ENCODE measurements at places on chromosomes 6 and 20. TPM values are rescaled to one million over a fixed set of nuclear protein-coding genes. Genes with fewer than 3 reads are reported as not detected.

ID4 gene
- total RNA-seq, result 111 TPM

PDE7B gene
- 6.9 TPM for total RNA-seq

SSR1 gene
- 125 TPM for total RNA-seq

INSM1 gene
- total RNA-seq, result not detected

OR10C1 gene
- total RNA-seq, result not detected

HLA-A gene
- total RNA-seq, result 468 TPM

- H3K27ac ChIP-seq, result no peak overlapping the region
- DNase-seq, result no peak
- no peak overlapping the region for H3K4me3 ChIP-seq
- no peaks in the 10 kb centered on the region for H3K27me3 ChIP-seq
- H3K4me1 ChIP-seq, result no peaks in the 10 kb centered on the region
- H3K36me3 ChIP-seq, result no peaks in the 10 kb centered on the region
Measured at GRCh38 chr20:58330687-58331086, 21.2 kb downstream of the RAB22A start.

DNA sequence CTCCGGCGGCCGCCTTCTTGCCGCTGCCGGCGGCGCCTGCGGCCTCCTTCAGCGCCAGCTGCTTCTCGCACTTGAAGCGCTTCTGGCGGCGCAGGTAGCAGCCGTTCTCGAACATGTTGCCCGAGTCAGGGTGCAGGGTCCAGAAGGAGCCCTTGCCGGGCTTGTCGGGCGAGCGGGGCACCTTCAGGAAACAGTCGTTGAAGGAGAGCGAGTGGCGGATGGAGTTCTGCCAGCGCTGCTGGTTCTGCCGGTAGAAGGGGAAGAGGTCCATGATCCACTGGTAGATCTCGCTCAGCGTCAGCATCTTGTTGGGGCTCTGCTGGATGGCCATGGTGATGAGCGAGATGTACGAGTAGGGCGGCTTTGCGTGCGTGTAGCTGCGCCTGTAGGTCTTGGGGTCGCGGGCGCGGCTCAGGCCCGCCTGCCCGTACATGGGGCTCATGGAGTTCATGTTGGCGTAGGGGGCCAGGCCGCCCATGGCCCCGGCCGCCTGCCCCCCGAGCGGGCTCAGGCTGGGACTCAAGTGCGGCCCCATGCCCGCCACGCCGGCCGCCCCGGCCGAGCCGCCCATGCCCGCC, 1.9 kb downstream of the FOXA2 start:
- DNase-seq, result no peak
- H3K27me3 ChIP-seq, result peaks cover 2% of the 10 kb centered on the region
- no peak overlapping the region for H3K27ac ChIP-seq

DNA sequence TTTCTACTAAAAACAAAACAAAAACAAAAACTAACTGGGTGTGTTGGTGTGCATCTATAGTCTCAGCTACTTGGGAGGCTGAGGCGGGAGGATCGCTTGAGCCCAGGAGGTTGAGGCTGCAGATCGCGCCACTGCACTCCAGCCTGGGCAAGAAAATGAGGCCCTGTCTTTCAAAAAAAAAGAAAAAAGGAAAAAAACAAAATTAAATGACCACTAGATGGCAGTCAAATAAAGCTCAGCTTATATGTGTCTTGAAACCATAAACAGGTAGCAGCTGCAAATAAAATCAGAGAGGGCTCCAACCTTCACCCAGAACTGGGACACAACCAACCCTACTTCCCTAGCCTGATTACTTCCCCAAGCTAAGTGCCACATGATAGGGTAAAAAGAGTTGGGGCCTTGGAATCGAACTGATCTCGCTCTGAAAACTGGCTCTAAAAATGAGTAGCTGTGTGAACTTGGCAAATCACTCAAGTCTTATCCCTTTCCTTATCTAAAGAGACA, 67.1 kb upstream of the ADGRF4 start:
- no peak overlapping the region for H3K4me3 ChIP-seq
- no peaks in the 10 kb centered on the region for H3K27me3 ChIP-seq
- H3K27ac ChIP-seq, result no peak overlapping the region
- no peaks in the 10 kb centered on the region for H3K36me3 ChIP-seq

- no peak overlapping the region for H3K4me3 ChIP-seq
- no peak for DNase-seq
- no peak overlapping the region for H3K27ac ChIP-seq
- H3K27me3 ChIP-seq, result no peaks in the 10 kb centered on the region
Measured at GRCh38 chr20:45067558-45067957, 33.4 kb downstream of the KCNS1 start.

DNA sequence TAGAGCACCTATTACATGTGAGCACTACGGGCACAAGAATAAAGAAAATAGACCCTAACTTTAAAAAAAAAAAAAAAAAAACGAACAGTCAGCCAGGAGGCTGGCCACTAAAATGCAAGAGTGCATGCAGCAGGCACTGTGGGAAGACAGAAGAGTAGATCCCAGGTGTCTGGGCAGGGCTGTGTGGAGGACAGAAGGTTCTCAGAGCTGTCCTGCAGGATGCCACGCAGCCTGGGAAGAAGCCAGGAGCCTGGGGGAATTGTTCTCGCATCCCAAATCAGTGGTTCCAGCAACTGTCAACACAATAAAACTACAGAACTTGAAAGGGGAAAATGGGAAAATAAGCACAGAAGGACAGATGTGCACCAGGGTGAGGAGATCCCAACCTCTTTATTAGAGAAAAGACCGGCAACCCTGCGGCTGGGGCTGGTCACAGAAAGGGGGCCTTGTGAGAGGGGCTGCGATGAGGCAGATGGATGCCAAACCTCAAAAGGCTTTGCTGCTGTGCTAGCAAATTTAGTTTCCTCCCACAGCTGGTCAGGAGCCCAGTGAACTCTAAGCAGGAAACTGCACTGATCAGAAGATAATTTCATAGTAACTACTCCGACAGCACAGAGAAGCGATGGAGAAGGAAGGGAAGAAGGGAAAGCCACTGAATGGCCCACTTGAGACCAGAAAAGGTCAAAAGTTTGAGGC, 30.9 kb downstream of the MAP3K5 start:
- H3K4me3 ChIP-seq, result peak overlapping the region; percentile 10
- no peaks in the 10 kb centered on the region for H3K36me3 ChIP-seq
- peaks cover 20% of the 10 kb centered on the region for H3K4me1 ChIP-seq
- H3K27ac ChIP-seq, result peak overlapping the region; percentile 53
- DNase-seq, result no peak
- H3K27me3 ChIP-seq, result no peaks in the 10 kb centered on the region

DNA sequence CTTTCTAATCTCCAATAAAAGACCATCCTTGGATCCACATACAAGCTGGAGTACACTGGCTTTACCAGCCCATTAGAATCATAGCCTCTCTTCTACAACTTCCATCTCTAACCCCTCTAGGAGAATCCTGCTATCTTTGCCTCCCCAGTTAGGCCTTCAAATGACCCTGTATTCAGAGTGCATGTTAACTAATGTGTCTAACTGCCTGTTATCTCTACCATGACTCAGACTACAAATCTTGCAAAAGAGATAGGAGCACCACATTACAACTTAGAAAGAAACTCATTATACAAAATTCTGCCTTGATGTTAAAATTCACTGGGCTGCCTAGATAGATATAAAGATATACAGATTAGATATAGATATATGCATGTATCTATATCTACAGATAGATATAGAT, 28.2 kb downstream of the GPR63 start:
- DNase-seq, result no peak
- H3K4me1 ChIP-seq, result no peaks in the 10 kb centered on the region
- no peak overlapping the region for H3K4me3 ChIP-seq
- no peak overlapping the region for H3K27ac ChIP-seq
- no peaks in the 10 kb centered on the region for H3K36me3 ChIP-seq

- no peak for DNase-seq
- no peaks in the 10 kb centered on the region for H3K36me3 ChIP-seq
- no peak overlapping the region for H3K27ac ChIP-seq
- H3K27me3 ChIP-seq, result no peaks in the 10 kb centered on the region
- no peaks in the 10 kb centered on the region for H3K4me1 ChIP-seq
- H3K4me3 ChIP-seq, result no peak overlapping the region
Measured at GRCh38 chr6:166465003-166465399, 82.3 kb upstream of the MPC1 start.

DNA sequence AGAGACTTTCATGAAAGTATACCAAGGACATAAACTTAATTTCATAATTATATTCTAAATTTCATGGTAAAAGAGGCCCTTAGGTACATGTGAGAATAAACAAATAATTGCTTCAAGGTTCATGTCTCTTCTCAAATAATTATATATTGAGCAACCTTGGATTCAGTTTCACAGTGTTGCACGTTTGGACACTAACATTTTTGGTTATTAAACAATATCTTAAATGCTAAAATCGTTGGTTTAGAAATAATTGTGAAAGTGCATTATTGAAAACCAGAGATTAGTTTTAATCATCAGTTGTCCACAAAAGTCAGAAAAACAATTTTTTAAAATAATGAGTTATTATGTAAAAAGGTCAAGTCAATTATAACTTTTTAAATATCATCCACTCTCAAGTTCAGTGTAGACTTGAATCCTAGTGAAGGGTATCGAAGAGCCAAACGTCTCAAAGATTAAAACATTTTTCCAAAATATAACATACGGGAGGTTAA, 227.1 kb upstream of the DEFB112 start:
- H3K36me3 ChIP-seq, result no peaks in the 10 kb centered on the region
- no peak for DNase-seq
- H3K27me3 ChIP-seq, result no peaks in the 10 kb centered on the region
- H3K4me3 ChIP-seq, result no peak overlapping the region
- no peaks in the 10 kb centered on the region for H3K4me1 ChIP-seq

- DNase-seq, result no peak
- H3K36me3 ChIP-seq, result no peaks in the 10 kb centered on the region
Measured at GRCh38 chr6:163709693-163710092, 295.2 kb downstream of the QKI start.

DNA sequence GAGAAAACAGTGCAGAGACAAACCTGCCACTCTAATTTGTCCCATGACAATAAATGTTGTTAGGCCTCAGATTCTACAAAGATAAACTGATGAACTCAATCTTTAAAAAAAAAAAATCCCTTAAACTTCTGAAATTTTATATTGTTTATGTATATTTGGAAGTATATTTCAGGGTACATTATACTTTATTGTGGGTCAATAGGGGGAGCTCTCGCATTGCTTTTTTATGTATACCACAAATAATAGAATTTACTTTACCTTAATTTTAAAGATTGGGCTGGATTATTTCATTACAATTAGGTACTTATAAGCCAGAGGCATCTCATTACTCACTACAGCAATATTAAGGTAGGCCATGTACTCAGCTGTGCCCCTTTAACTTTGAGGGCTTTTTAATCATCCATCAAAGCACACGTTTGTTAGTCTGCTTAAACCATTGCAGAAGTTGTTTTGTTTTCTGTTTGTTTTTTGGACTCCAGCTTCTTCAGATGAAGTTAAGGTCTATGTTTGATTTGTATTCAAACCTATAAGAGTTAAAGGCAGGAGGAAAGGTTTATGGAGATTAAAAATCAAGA, 56.3 kb upstream of the EYA4 start:
- DNase-seq, result no peak
- no peaks in the 10 kb centered on the region for H3K36me3 ChIP-seq
- H3K4me3 ChIP-seq, result no peak overlapping the region
- H3K4me1 ChIP-seq, result no peaks in the 10 kb centered on the region
- H3K27ac ChIP-seq, result no peak overlapping the region

DNA sequence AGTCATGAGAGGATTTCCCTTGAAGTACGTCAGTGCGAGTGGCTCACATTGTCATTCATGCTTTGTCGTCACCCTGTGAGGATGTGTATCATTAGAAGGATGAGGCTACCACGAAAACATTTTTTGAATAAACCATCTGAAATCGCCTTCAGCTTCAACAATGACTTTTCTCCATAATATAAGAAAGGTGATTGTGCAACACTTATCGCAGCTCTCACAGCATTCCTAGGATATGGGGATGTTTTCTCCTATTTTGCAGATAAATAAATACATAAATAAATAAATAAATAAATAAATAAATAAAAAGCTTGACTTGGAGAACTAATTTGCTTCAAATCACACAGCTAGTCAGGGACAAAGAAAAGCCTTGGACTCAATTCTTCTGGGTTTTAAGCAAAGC, 326.5 kb downstream of the FOXA2 start:
- no peak overlapping the region for H3K27ac ChIP-seq
- H3K27me3 ChIP-seq, result no peaks in the 10 kb centered on the region
- no peaks in the 10 kb centered on the region for H3K4me1 ChIP-seq
- H3K36me3 ChIP-seq, result no peaks in the 10 kb centered on the region
- no peak for DNase-seq
- H3K4me3 ChIP-seq, result no peak overlapping the region

DNA sequence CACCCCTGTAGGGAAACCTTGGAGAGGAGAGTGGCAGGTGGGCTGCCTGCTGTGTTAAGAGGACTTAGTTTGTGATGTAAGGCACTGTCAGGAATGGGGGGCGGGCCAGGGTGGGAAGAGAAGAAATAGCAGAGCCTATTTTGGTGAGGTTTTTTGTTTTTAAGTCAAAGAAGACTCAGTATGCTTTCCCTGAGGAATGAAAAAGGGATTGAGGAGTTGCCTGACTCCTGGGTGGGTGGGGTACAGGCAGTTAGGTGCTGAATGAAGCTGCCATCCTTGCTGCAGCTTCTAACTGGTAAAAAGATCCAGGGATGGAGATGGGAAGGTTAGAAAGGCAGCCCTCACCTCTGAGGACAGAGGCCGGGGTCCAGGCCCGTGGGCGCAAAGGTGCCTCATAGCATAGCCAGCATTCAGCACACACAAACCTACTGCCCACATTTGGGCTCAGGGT, 37.9 kb downstream of the PLCG1 start:
- H3K4me1 ChIP-seq, result peaks cover 6% of the 10 kb centered on the region
- no peak for DNase-seq

DNA sequence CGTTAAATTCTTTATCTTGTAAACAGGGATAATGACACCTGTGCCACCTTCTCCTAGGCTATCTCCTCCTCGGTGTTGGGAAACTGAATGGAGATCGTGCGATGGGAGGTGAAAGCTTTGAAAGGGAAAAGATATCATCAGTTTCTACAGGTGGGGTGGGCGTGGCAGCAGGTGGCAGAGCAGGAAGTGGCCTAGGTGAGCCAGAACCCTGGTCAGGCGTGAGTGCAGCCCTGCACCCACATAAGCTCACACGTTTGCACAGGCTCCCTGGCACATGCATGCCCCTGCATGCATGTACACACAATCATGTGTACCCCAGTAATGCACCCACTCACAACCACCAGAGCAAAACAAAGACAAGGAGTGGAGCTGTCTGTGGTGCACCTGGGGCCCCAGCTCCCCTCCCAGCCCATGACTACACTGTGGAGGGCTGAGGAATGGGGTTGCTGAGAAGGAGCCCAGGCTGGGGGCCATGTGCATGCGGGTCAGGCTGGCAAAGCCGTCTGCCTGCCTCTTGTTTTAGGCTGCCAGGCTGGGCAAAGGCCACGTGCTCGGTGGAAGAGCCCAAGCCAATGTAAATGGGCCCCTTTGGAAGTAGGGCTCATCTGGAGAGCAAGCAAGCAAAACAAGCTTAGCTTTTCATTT, 61.5 kb downstream of the TFAP2C start:
- no peaks in the 10 kb centered on the region for H3K27me3 ChIP-seq
- no peaks in the 10 kb centered on the region for H3K4me1 ChIP-seq
- no peak overlapping the region for H3K27ac ChIP-seq
